ENCODE measurements at places on chromosomes 13 and 19.

DNA sequence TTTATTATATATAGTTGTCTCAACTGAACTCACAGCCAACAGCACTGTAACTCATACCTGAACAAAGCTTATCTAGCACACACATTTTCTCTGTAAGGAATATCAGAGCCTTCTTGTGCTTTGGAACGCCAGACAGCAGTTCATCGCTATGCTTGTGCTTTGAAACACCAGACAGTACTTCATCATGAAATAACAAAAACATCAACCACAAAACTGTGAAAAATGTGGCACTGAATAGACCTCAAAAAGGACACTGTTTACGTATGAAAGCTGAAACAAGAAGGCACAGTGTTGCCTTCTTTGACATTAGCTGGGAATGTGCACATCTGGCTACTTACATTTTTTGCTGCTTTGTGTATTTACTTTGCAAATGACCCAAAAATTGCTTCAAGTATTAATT, 160.2 kb downstream of the PDS5B start:
- no peak for DNase-seq

DNA sequence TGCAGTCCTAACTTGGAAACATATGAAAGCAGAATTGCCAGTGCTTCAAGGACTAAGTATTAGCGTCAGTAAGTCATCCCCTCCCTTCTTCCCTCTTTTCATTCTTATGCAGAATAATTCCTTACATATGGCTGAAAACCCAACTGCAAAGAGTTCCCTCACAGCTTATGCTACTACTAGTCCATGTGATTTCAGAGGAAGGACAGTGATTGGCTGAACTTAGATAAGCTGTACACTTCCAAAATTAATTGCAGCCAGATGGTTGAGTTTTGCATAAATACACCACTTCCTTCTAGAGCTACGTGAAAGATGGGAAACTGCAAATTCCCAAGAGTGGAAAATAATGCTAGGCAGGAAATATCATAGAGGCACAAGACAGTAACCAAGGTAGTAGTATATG, 730.4 kb downstream of the OLFM4 start:
- DNase-seq, result no peak

DNA sequence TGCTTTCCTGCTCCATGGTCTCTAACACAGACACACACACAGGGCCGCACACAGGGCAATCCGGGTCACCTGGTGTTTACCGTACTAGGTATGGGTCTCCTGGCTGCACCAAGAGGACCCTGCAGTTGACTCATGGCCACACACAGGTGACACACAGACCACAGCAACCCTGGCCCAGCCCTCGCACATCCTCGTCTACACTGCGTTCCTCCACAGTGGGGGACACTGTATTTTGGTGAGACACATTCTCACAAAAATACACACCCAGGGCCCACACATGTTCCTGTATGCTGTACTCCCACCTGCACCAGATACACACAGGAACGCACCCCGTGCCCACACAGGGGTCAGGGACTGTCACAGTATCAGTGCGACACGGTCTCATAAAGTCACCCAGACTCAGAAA, 12.8 kb downstream of the PDE4A start:
- DNase-seq, result no peak

- no peak for DNase-seq
Measured at GRCh38 chr19:40232479-40232878, 6.0 kb upstream of the CCNP start.

DNA sequence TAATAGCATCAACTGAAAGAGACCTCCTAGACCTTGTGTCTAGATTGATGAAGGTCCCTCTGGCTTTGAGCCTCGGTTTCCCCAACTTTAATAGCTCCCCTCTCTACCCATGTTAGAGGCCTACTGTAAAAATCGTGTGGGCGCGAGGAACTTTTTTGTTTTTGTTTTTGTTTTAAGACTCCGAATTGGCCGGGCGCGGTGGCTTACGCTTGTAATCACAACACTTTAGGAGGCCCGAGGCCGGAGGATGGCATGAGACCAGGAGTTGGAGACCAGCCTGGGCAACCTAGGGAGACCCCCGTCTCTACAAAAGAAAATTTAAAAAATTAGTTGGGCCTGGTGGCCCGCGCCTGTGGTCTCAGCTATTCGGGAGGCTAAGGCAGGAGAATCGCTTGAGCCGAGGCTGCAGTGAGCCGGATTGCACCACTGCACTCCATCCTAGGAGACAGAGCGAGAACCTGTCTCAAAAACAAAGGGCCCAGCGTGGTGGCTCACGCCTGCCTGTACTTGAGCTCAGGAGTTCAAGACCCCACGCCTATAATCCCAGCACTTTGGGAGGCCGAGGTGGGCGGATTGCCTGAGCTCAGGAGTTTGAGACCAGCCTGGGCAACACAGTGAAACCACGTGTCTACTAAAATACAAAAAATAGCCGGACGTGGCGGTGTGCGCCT, 858 bp upstream of the PPP6R1 start:
- DNase-seq, result no peak

DNA sequence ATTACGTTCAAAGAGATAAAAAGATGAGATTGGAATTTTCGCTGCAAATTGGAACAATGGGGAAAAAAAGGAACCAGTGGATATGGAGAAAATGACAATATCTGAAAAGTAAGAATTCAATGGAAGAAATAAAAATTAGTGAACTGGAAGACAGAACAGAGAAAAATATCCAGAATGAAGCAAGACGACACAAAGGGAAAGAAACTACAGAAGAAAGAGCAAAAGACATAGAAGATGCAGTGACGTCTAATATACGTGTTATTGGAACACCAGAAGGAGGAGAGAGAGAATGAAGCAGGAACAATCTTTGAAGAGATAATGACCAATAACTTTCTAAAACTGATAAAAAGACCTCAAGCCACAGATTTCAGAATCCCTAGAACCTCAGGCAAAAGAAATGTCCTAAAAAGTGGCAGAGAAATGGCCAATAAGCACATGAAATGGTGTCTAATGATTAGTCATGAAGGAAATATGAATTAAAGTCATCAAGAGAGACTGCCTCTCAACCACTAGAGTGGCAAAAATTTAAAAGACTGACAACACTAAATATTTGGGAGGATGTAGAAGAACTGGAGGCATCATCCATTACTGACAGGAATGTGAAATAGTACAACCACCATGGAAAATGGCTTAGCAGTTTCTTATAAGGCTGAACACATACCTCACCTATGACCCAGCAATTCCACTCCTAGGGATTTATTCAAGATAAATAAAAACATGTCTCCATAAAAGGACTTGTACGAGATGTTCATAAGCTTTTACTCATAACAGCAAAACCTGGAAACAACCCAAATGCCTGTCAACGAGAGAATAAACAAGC, 56.5 kb downstream of the GADD45B start:
- no peak for DNase-seq

- peak; percentile 36 for DNase-seq
Measured at GRCh38 chr13:101979825-101980224, 422.0 kb downstream of the FGF14 start.

GRCh38 chr13:40087091-40088002, 431.9 kb downstream of the COG6 start:
- peak; percentile 11 for DNase-seq

GRCh38 chr13:29800687-29801086, 49.7 kb downstream of the UBL3 start:
- no peak for DNase-seq

DNA sequence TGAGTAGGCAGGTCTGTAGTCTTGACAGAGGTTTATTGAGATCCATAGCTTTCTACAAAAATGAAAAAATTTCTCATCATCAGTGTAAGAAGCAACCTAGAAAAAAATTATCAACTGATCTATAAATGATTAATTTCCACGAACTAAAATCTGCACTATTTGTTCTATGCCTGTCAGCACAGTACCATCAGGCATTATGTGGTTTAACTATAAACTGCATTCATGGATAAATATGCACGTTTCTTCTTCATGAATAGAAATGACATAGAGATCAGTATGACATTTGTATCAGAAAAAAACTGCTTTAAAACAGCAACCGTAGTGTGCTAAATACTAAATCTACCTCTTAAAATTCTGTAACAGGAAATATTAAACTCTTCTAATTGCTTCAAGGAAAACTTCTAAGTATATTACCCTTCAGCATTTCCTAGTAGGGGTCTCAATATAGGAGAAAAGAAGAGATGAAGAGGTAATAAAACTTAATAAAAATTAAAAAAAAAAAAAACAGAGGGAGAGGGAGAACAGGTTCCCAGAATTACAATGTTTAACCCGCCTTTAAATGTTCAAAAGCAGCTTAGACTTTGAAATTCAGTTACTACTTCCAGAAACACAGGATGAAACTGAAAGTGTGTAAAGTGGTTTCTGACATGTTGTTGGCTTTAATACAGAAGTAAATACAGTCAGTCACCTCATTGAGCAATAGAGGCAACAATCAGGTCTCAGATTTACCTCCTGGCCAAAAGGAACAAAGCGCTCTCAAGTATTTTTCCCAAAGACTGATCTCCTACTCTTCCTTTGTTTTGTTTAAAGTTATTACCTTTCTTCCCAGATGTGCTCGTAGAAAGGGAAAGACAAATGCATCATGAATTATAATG, 144.4 kb downstream of the DIAPH3 start:
- DNase-seq, result no peak

DNA sequence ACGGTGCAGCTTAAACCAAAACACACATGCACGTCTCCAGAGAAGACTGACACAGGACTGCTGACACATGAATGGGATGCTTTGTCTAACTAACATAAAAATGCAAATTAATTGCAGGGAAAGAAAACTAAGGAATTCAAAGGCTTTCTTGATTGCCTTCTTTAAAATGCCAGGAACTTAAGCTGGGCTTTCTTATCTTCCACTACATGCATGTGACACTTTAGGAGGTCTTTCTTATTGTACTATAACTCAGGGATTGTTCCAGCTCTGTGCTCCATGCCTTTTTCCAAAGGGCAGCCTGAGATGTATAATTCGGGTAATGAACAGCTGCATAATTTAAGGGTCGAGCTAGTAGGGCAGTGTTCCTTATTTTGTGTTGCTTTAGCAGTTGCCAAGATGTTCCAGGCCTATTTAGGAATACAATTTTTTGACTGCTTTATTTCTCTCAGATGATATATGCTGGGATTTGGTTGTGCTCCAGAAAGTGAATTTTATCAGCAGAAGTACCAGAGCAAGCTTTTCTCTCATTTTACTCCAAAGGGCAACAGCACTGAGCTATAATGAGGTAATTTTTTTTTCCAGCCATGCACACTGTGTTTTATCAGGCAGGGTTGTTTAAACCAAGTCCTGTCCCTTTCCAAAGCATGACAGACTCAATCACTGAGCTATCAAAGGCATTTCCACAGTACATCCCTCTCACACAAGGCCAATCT, 885.2 kb downstream of the PCDH9 start:
- no peak for DNase-seq

GRCh38 chr19:48638831-48639381, 1.7 kb upstream of the DBP start:
- DNase-seq, result no peak

GRCh38 chr13:105368781-105369180, 1166.7 kb downstream of the EFNB2 start:
- no peak for DNase-seq

GRCh38 chr13:42355092-42355485, 83.1 kb downstream of the AKAP11 start:
- DNase-seq, result no peak

DNA sequence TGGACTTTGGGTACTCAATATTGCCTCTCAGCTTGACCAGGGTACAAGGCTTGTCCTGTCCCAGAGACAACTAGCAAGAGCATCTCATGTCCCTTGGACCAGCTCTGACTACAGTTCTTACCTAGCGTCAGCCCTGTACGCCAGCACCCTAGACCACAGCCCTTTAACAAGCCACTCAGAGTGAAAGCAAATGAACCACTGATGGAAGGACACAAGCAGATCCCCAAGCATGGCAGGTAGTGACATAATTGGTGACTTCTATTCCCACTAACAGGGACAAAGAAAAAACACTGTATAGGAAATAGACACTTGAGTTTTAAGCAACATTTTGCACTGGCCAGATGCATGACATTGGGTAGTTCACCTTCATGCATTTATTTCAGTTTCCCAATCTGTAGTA, 8.8 kb upstream of the LRCH1 start:
- DNase-seq, result no peak

DNA sequence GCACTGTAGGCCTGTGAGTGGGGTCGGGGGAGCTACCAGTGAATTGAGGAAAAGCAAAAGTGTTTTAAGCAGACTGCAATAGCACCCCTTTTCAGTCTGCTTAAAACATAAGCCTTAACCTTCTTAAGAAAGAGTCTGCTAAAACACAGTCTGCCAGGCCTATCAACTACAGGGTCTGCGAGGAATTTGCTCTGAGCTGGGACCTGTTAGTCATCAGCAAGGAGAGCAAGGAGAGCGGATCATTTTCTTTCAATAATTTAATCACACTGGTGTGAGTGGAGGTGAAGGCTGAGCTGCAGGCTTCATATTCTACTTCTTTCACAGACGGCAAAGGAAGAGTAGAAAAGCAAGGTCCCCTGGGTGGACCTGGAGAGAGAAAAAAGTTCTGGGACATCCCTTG, 342.7 kb downstream of the ENOX1 start:
- no peak for DNase-seq

DNA sequence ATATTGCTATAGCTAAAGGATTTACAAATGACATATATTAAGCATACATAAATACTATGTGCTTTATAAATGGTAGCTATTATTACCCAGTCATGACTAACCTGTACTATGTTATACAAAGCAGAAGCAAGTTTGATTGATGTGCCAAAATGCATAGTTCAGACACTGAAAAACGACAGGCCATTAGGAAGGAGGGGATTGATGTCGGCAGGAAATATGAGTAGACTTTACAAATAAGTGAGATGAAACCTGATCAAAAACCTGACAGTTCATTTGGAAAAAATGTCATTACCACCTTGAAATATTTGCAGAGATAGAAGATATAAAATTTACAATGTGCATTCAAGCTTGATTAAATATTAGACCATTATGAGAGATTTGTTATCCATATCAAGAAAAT, 38.8 kb upstream of the TPP2 start:
- no peak for DNase-seq

- DNase-seq, result peak; percentile 73
Measured at GRCh38 chr19:19515642-19516519, at the start of gene NDUFA13. Gene NDUFA13 (plus strand): TSS chr19:19516225. CDS start chr19:19516239, 14 bp downstream.

GRCh38 chr13:65943708-65944107, 1286.4 kb downstream of the PCDH9 start:
- no peak for DNase-seq

DNA sequence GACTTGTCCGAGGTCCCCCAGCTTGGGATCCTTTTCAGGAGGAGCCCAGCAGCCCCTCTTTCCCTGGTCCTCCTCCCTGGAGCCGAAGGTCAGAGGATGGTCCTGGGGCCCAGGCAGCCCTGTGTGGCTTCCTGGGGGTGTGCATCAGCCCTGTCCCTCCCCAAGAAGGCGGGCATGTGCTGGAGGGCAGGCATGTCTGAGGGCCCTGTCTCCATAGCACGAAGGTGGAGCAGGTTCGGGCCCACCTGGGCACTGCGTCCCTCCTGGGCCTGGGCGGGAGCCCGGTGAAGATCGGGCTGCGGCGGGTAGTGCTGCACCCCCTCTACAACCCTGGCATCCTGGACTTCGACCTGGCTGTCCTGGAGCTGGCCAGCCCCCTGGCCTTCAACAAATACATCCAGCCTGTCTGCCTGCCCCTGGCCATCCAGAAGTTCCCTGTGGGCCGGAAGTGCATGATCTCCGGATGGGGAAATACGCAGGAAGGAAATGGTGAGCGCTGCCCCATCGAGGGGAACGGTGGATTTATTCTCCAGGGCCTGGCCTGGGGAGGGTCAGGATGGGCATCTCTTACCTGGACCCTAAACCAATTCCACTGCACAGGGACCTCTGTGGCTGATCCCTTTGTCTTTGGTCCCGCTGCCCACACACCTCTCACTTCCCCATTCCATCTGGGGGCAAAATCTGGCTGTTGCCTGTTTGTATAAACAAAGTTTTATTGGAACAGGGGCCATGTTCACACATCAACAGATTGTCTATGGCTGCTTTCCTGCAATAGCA, 10.9 kb downstream of the TIMM13 start:
- DNase-seq, result no peak

GRCh38 chr13:58190577-58190976, 559.0 kb downstream of the PCDH17 start:
- no peak for DNase-seq

All from NCI-H1092 (cell line).